ENCODE measurements at places on chromosomes 6 and 20.

GRCh38 chr6:12893036-12893435 is 176.5 kb downstream of the PHACTR1 start:
- no peak for DNase-seq

DNA sequence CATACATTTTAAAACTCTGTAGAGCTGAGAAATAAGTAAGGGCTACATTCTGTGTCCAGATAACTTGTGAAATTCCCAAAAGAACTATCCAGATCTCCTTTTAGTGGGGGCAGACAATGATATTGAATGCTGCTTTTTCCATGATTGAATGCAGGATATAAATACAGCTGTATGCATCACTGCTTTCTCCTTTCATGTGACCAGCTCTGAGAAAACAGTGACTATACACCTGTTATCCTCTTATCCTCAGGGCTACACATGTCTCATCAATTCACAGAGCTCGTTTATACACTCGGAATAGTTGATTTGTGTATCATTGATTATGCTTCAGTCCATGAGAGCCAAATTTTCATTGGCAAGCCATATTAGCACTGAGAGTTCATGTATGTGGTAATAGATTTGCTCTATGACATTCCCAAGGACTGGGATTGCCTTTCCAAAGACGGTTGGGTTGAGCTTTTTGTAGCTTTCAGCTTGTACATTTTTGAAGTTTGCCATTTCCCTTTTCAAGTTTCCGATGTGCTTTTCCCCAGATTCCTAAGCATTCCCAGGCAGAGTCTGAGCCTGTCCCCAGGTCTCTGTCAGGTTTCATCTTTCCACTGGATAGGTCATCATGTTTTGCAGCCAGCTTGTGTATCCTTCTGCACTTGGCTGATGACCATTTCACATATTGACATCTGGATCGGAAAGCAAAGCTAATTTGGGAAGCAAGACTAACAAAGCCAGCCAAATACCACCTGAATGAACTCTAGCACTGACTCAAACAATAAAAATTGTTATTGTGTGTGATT is 97.7 kb downstream of the RFX6 start:
- no peak for DNase-seq

DNA sequence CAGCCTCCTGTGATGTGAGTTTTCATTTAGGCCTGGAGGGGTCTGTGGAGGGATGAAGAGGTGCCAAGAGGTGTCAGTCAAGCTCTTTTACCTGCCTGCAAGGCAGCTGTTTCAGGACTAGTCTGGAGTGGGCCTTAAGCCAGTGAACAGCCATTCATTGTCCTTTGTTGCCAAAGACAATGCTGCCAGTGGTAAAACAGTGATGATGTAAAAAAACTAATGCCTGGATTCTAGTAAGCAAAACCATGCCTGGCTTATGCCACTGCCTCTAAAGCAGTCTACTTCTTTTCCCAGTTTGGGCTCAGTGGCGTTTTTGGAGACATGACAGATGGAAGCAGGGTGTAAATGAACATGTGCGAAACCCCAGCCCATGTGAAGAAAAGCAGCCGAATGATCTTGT is 93.5 kb upstream of the KCNK16 start:
- no peak for DNase-seq

GRCh38 chr6:104887350-104887749 is 27.6 kb upstream of the HACE1 start:
- DNase-seq = peak; percentile 17

DNA sequence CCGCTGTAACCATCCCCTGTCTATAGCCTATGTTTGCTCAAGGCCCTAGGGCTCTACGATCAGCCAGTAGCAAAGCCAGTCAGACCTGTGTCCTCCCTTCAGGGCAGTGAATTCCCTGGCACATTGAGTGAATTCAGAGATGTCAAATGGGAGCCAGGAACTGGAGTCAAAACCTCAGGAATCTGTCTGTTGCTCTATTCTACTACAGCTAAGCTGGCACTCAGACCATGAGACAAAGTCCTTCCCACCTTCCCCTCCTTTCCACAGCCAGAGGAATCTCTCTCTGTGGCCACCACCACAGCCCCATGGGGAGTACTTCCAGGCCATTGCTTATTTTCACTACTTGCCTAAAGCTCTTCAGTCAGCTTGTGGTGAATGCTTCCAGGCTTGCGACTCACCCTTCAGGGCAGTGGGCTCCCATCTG is 82.0 kb downstream of the PKIB start:
- DNase-seq = no peak

DNA sequence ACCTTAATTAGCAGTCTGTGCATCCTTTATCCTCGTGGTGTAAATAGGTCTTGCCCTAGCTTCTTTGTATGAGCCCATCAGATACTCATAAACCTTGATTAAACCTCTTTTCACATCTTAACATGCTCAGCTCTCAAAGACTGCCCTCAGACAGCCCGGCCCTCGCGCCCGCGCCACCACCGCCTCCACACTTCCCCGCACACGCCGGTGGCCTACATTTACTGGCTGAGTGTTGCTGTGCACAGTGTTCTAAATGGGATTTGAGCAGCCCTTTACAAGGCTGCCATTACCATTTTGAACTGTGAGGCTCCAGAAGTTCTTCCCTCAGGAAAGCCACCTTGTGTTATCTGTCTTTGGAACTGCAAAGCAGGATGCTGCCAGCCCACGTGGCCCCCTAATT is 63.0 kb upstream of the INSM1 start:
- DNase-seq = no peak

DNA sequence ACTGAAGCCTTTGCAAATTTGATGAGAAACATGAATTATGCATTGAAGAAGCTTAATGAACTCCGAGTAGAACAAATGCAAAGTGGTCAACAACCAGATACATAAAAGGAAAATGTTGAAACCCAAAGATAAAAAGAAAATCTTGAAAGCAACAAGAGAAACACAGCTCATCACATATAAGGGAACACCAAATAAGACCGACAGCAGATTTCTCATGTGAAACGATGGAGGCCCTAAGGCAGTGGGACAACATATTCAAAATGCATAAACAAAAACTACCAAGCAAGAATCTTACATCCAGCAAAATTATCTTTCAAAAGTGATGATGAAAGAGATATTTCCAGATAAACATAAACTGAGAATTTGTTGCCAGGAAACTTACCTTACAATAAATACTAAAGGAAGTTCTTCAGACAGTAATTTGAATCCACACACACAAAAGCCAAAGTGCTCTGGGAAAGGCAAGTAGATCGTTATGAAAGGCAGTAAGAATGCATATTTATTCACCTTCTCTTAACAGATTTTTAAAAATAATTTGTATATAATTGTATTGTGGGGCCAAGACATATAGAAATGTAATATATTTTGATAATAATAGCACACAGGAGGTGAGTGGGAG is 22.5 kb downstream of the SLC52A3 start:
- DNase-seq = no peak

GRCh38 chr6:106080763-106081095 is 5.4 kb upstream of the PRDM1 start:
- DNase-seq = no peak

- DNase-seq = no peak
These were observed 177.2 kb downstream of the TSHZ2 start for GRCh38 chr20:53149148-53149889.

DNA sequence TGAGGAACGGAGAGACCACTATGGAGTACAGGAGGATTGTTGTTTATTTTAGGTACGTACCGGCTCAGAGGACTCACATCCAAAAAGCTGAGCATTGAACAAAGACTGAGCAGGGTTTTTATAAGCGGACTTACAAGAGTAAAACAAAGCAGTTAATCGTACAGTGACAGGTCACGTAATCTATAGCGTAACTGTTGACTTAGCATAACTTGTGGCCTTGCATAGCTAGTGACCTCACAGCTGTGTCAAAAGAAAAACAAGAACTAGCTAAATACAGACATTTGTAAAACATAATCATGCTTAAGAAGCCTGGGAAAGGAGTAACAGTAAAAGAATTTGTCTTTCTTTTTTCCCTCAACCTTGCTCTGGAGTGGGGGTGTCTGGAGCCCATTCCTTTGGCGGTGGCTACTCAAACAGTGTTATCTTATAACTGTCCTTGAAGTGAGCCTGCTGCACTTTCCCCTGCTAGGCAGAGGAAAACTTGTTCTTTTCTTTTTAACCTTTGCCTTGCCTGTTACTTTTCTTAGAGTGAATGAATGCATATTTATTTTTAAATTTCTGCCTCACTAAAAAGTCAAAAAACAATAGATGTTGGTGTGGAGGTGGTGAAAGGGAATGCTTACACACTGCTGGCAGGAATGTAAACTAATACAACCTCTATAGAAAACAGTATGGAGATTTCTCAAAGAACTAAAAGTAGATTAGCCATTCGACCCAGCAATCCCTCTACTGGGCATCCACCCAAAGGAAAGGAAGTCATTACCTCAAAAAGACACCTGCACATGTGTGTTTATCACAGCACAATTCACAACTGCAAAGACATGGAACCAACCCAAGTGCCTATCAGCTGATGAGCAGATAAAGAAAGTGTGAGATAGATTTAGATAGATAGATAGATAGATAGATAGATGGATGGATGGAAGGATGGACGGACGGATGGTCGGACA is 109.0 kb downstream of the TAF4 start:
- DNase-seq = no peak

DNA sequence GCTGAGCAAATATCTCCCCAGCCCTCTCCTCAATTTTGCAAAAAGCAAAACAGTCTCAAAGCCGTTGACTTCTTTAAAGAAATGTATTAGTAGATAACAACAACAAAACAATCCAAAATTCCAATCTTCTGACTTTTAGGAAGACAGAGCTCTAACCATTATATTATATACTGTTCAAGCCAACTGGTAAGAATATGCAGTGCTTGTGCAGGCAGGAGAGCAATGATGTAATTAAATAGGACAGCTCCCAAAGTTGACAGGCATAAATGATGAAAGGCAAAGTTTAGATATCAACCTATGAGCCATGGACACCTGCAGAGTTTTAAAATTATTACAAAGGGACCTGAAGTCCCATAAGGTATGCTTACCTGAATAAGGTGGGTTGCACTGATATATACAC is 16.6 kb upstream of the CEP85L start:
- no peak for DNase-seq

DNA sequence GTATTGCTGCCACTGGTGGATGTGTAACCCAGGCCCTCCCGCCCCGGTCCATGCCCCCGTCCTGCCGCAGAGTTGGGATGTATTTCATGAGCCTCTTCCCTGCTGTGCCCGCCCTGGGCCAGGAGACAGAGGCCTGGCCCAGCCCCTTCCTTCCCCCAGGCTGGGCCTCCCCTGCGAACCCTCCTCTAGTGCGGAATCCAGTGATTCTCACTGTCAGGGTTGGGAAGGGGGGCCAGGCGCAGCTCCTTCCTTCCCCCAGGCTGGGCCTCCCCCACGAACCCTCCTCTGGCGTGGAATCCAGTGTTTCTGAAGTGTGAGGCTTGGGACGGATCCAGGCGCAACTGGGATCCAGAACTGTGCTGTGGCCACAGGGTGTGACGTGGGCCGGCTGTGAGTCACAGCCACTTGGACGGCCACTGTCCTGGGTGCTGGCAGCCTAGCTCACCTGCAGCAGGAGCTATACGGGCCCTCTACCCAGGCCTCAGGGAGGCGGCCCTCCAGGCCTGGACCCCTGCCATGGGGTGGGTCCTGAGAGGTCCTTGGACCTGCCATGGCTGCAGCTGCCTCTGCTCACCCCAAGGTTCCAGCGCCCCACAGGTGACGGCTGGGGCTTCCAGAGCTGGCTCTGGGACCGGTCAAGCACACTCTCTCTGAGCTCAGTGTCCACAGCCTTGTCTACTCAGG is 28.3 kb downstream of the COL20A1 start:
- no peak for DNase-seq

DNA sequence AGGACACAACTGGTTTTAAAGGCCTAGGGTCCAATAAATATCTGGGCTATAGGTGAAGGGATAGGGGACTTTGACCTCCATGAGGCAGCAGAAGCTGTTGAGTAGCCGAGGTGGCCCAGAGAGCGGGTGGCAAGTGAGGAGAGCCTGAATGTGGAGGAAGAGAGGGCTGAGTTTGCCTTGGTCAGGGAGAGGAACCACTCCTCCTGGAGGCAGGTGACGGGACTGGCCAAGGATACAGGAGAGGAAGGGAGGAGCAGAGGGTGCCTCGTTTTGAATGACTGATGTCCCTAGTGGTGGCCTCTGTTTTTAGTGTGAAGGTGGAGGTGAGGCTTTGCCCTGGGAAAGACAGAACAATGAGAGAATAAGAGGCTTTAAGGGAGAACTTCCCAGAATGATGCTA is 19.1 kb upstream of the AAR2 start:
- DNase-seq = no peak

DNA sequence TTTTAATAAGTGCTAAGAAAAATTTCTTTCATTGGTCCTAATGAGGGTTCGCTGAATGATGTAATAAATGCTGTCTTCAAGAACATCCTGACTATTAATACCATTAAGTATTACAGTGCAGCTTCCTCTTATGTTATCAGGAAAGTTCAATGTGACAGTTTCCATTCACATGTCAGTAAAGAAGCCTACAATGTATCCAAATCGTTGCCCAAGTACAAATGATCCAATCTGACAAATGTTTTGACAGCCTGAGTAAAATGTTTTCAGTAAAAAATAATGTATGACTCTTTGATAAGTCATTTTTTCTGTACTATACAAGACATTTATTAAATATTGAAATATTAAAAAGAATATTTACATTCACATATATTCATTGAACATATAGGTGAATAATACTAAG is 496.1 kb upstream of the MANEA start:
- DNase-seq = no peak

GRCh38 chr6:37135835-37136694 is 33.9 kb upstream of the PIM1 start:
- no peak for DNase-seq

DNA sequence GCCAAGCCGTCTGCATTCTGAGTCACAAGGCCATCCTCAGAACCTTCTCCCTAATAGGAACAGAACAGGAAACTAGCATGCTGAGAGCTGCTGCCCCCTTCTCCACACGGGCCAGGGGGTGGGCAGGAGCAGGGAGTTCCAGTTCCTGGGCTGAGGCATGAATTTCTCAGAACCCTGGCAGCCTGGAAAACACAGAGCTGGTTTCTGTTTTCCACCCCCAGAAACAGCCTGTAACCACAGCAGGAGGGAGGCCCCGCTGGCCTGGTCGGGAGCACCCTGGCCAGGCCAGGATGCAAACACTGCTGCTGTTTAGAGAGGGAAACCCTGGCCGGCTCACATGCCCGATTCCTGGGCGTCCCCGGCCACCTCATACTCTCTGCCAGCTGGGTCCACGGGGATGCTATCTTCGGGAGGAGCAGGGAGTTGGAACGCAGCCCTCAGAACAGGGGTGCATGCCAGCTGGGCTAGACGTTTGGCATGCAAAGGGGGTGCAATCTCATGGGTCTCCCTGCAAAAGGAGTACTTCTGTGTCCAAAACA is 130.1 kb downstream of the NFATC2 start:
- no peak for DNase-seq

DNA sequence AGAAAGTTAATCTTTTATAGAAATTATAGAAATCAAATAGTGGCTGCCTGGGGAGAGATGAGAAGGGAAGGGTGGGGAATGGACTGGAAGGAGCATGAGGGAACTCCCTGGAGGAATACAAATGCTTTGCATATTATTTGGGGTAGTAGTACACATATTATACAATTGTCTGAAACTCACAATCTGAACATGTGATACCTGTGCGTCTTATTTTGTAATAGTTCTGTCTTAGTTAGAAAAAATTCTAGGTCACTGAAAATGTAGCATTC is 30.7 kb upstream of the SPTLC3 start:
- no peak for DNase-seq

- no peak for DNase-seq
These were observed 25.7 kb downstream of the BMP7 start for GRCh38 chr20:57240581-57241362.
